H9 (cell line): ENCODE measurements at places on chromosomes 11 and 22. TPM values are rescaled to one million over a fixed set of nuclear protein-coding genes. Genes with fewer than 3 reads are reported as not detected.

OR8G5 gene
- not detected in 2 replicates for total RNA-seq

KRTAP5-8 gene
- not detected in 2 replicates for total RNA-seq

RTN4RL2 gene
- 7.0 and 7.1 TPM in 2 replicates for total RNA-seq

PATE4 gene
- total RNA-seq = not detected in 2 replicates

CASP1 gene
- not detected in 2 replicates for total RNA-seq

VWCE gene
- total RNA-seq = 18.7 and 20.6 TPM in 2 replicates

SERPING1 gene
- total RNA-seq = 35.2 and 37.9 TPM in 2 replicates

CLCF1 gene
- total RNA-seq = 1.6 and 2.1 TPM in 2 replicates

P2RX6 gene
- total RNA-seq = not detected in 2 replicates

P2RX3 gene
- total RNA-seq = 0.15 and 0.22 TPM in 2 replicates

- DNase-seq = no peak
These were observed 6.3 kb downstream of the EHF start for GRCh38 chr11:34627197-34627596.

GRCh38 chr22:34068001-34068400 is 147.7 kb upstream of the LARGE1 start:
- DNase-seq = no peak

GRCh38 chr22:39122772-39123470 is 25.9 kb downstream of the APOBEC3H start:
- DNase-seq = no peak

DNA sequence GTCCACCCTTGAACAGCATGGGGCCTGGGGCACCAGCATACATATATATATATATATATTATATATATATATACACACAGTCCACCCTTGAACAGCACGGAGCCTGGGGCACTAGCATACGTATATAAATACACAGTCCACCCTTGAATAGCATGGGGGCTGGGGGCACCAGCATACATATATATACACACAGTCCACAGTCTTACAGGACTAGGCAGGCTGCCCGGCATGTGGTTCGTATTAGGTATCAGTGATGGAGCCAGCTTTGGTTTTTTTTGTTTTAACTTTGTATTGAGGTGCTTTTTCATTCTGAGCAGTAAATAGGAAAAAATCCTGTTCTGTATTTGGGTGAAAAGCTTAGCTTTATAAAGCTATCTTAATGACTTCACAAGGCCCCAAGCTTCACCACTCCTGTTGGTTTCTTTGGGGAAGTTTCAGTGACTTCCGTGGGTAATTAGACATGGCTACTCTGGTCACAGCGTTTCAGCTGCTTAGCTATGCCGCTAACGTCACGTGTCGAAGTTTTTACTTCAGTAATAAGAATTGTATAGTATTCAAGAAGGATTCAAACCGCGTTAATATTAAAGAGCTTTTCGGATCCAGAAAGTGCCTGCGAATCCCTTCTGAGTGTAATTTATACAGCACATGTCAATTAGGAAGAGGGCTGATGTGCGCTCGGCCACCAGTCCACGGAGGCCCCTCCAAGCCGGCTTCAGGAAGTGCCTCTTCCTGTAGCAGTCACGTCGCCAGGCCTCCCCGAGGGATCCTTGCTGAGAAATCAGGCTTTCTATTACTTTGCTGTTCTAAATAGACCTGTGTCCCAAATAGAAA is 179.7 kb downstream of the TBC1D22A start:
- DNase-seq = no peak

- DNase-seq = no peak
These were observed 43.6 kb upstream of the LINC01488 start for GRCh38 chr11:69437876-69438205.

DNA sequence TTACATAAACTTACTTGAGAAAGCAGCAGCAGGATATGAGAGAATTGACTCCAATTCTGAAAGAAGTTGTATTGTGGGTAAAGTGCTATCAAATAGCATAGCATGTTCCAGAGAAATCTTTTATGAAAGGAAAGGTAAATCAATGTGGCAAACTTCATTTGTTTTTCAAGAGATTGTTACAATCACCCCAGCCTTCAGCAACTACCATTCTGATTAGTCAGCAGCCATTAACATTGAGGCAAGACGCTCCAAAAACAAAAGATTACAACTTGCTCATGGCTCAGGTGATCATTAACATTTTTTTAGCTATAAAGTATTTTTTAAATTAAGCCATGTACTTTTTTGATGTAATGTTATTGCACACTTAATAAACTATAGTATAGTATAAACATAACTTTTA is 357.2 kb downstream of the TMEM135 start:
- no peak for DNase-seq

GRCh38 chr11:8719211-8719649 is 36.6 kb downstream of the RPL27A start:
- DNase-seq = no peak

DNA sequence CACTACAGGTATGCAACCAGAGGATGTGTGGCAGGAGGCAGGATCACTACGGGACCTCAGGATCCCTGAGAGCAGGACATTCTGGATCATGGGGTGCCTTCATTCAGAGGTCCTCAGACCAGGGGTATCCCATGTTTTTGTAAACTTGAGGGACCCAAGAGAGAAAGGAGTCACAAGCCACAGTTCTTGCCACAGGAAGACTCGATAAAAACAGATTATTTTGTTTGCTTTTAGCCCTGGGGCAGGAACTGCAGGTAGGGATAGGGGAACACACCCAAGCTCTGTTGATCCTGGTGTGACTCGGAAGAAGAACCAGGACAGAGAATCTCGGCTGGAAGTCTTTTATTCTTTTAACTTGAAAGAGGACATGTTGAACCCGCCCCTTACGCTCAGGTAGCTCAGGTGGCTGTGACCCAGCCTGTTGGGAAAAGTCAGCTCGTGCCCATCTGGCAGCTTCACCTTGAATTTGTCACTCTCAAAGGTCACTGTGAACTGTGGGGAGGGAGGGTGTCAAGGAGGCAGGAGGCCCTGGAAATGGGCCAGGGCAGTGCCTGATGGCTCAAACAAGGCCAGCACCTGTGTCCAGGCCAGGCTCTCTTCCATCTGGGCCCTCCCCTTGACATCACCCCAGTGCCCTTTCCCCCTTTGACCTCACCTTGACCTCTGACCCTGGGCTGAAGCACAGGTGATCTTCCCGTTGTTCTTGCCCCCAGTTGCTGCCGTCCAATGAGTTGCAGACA is 9.8 kb downstream of the LGALS2 start:
- DNase-seq = peak; percentile 30

GRCh38 chr11:16080688-16081381 is 275.5 kb downstream of the SOX6 start:
- no peak for DNase-seq
